HS-27A (cell line): ENCODE measurements at places on chromosomes 6 and 20.

DNA sequence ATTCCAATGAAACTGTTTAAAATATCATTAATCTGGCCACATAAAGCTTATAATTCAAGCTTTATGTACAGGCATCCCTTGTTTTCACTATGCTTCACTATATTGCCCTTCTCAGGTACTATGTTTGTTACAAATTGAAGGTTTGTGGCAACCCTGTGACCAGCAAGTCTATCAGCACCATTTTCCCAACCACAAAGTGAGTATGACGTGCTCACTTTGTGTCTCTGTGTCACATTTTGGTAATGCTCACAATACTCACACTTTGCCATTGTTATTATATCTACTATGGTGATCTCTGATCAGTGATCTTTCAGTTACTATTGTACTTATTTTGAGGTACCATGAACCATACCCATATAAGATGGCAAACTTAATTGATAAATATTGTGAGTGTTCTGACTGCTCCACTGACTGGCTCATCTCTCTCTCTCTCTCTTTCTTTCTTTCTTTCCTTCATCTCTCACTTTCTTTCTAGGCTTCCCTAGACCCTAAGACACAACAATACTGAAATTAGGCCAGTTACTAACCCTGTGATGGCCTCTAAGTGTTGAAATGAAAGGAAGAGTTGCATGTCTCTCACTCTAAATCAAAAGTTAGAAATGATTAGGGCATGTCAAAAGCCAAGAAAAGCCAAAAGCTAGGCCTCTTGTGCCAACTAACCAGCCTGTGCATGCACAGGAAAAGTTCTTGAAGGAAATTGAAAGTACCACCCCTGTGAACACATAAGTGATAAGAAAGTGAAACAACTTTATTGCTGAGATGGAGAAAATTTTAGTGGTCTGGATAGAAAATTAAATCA, 227.9 kb downstream of the BCAS1 start:
- no peak for DNase-seq

- no peak for DNase-seq
Observed at GRCh38 chr6:81981812-81982211, 229.3 kb upstream of the TENT5A start.

DNA sequence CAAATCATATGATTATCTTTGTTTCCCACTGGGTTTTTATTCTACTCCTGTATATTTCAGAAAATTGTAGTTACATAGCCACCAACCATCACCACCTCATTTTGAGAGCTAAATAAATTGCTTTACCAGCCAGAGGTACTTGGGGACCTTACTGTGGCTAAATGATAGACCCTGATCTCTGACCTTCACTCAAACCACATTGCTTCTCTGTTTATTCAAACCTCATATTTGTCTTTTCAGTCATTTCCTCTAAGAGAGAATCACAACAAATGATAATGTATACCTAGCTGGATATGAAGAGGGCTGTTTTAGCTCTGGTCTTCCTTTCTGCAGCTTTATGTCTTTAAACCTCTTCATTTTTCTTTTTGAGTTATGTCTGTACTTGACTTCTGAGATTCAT, 142.8 kb downstream of the ADGB start:
- no peak for DNase-seq

DNA sequence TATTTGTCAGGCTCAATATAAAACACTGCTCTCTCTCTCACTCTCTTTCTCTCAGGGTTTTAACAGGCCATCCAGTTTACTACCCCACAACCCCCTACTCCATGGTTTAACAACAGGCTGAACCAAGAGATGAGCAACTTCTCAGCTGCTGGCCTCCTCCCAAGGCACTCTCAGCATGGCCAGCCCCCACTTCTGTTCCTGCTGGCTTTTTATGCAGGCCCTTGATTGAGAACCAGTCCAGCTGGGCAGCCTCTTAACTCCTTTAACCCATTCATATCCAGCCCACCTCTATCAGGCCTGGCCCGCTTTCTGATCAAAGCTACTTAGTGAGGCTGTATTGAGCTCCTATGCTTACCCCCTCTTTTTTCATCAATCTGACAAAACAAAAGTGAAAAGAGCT, 346.8 kb upstream of the POU3F2 start:
- no peak for DNase-seq

DNA sequence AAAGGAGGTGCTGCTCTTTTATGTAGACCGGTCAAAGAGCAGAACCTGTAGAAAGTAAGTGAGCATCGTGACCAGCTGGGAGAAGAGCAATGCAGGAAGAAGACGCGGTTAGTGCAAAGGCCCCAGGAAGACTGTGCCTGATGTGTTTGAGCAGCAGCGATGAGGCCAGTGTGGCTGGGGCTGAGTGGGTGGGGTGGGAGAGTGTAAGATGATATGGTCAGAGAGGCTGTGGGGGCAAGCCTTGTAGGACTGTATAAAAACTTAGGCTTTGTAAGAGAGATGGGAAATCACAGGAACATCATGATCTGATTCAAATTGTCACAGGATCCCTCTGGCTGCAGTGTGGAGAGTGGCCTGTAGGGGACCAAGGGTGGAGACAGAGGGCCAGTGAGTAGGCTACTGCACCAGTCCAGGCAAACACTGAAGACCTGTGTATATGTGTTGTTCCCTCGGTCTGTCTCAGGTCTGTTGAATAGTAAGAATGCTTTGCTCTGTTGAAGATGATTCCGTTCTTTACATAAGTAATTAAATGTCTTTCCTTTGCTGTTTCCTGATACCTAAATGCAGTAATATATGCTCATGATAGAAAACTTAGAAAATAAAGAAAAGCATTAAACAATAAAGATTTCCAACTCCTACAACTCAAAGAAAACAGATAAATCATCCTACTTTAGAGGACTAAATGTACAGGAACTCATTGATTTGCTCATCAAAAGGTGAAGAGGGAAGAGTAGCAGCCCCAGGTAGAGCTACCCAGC, 23.6 kb upstream of the WFDC2 start:
- no peak for DNase-seq

GRCh38 chr20:21503345-21503744, 10.5 kb downstream of the NKX2-2 start:
- peak; percentile 27 for DNase-seq

DNA sequence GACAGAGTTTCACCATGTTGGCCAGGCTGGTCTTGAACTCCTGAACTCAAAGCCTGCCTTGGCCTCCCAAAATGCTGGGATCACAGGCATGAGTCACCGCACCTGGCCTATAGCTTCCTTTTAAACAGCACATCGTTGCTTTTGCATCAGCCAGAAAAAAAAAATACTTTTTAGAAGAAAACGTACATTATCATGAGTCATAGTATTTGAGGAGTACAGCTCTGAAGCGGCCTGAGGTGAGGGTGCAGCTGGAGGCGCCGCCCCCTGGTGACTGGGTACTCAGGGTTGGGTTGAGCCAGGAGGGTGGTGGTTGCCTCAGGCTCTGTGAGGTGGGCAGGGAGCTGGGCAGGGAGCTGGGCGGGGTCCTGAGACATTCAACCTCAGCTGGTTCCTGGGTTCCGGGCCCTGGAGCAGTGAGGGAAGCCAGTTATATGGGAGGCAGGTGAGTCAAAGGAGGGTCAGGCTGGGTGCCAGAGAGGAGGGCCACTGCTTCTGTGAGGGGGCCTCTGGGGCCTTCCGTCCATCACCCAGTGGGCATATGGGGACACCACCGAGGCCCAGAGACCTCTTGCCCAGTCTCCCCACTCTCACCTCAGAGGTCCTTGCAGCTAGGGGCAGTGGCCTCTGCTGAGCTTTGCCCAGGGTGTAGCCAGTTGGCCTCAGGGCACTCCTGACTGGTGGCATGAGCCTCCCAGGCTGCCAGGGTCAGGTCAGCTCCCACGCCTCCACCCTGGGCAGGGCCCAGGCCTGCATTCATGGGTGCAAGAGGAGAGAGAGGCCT, 11.7 kb upstream of the ID1 start:
- DNase-seq: peak; percentile 68

- DNase-seq: no peak
Observed at GRCh38 chr6:168133168-168133561, 54.2 kb upstream of the FRMD1 start.

- no peak for DNase-seq
Observed at GRCh38 chr20:768426-768978, at the start of gene SLC52A3. Gene SLC52A3, minus strand, starts transcription at chr20:768500. Its CDS starts 2,726 bp downstream, at chr20:765774.

DNA sequence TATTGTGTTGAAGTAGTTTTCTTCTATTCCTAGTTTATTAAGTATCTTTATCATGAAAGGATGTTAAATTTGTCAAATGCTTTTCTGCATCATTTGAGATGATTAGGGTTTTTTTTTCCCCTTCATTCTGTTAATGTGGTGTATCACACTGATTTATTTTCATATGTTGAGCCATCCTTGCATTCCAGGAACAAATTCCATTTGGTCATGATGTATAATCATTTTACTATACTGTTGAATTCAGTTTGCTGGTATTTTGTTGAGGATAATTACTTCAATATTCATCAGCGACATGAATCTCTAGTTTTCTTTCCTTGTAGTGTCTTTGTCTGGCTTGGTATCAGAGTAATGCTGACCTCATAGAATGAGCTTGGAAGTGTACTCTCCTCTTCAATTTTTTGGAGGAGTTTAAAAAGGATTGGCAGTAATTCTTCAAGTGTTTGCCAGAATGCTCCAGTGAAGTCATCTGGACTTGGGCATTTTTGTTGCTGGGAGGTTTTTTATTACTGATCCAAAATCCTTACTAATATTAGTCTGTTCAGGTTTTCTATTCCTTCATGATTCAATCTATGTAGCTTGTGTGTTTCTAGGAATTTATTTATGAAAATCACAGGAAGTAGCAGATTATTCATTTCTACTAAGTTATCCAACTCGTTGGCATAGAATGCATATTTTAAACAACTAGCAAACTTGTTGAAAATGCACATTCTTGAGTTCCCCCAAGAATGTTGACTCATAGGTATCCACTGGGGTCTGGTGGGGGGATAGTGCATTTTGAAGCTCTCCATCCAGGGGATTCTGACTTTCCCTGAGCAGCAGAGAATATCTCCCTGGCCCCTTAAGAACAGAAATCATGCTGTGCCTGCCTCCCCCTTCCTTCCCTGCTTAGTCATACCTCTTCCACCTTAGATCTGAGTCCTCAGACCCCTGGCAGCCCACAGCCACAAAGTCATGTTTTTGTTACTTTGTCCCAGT, 187.1 kb downstream of the BMP7 start:
- DNase-seq: no peak

DNA sequence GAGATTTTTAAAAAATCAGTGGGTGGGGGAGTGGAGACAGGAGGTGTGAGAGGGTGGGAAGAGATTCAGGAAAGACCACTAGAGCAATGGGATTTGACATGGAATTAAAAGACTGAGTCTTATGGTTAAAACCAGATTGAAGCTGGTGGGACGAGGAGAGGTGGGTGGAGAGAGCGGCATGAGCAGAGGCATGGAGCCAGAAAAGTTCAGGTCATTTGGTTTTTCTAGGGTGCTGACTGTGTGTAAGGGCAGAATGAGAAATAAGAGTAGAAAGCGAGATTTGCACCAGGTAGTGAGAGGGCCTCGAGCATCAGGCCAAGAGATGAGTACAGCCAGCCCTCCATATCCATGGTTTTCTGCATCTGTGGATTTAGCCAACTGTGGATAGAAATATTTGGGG, 121.3 kb downstream of the TCP11 start:
- DNase-seq: no peak

GRCh38 chr6:131688286-131688685, 12.9 kb downstream of the OR2A4 start:
- DNase-seq: no peak

GRCh38 chr6:52306972-52307870, 22.7 kb upstream of the MCM3 start:
- no peak for DNase-seq

DNA sequence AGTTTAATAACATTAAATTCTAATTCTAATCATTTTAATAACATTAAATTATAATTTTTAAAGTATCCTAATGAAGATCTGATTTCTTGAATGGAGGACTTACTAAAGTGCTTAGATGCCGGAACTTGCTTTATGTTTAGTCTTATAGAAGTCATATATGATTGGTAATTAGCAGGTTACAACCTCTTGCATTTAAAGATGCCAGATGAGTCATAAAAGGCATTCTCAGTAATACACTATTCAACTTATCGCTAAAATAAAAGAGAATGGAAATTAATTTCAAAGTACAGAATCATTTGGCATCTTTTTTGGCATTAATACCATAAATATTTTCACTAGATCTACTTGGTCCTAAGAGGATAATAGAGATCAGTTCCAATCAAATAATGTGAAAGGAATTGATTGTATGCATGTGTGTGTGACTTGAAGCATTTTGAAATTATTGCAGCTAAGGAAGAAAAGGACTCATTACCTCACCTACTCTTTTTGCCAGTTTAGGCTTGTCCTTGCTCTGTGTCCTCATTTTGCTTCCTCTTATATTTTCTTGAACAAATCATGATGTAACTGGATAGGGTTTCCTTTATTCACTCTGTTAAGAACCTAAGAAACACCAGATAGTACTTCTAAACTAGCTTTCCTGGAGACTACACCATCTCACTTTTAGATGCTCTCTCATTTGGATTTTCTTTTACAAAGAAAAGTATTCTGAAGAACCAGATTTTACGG, 2.7 kb downstream of the COL21A1 start:
- no peak for DNase-seq

DNA sequence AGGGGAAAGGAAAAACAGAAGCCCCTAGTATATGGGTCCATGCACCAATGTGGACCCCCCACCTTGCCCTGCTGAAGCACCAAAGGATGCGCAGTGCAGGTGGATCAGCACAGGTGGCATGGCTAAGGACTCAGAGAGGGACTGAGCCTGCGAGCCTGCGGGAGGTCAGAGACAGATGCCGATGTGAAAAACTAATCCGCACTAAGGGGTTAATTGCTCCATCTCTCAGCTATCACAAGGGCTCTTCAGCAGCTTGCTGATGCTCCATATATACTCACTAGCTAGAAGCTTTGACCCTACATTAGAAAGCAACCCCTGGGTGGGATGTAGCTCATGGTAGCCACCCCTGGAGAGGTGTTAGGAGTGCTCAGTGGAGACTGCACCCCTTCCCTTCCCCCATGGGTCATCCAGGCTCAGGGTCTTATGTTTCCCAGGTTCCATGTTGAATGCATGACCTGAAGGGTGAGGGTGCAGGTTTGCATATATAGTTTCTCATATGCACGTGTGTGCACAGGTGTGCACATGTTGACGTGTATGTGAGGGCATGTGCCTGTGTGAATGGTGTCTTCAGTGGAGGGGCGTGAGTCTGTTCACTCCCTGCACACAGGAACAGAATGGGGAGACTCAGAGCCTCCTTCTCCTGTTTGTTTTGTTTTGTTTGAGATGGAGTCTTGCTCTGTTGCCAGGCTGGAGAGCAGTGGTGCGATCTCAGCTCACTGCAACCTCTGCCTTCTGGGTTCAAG, 13.4 kb upstream of the IP6K3 start:
- DNase-seq: no peak
